Activated T-cell treated with anti-CD3 and anti-CD28 coated beads, Interleukin-2, amount 50 U/mL, for 72 hours (primary cell): ENCODE measurements at places on chromosomes 3 and 15. TPM values are rescaled to one million over a fixed set of nuclear protein-coding genes. Genes with fewer than 3 reads are reported as not detected.

Gene FOXP1
- 156 TPM for total RNA-seq

GRCh38 chr3:64489361-64490044 lies 198.3 kb downstream of the ADAMTS9 start:
- no peak overlapping the region for H3K4me3 ChIP-seq
- no peak for DNase-seq
- no peaks in the 10 kb centered on the region for H3K36me3 ChIP-seq
- peaks cover 4% of the 10 kb centered on the region for H3K4me1 ChIP-seq
- no peak overlapping the region for H3K27ac ChIP-seq

DNA sequence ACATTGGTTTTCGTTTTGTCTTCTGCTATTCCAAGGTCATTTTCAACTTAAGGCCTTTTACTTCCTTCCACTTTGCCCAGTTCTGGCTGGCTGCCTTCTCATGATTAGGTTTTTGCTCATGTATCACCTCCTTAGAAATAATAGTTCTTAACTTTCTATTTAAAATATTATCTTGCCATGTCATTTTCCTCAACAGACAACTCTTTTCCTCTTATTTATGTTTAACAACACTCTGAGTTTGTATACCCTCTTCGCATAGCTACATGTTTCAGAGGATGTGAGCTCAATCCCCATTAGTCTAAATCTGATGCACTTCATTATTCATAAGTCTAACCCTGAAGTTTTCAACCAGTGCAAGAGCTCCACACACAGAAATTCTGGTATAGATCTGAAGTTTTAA lies 299.1 kb downstream of the BCHE start:
- no peaks in the 10 kb centered on the region for H3K4me1 ChIP-seq
- no peak overlapping the region for H3K4me3 ChIP-seq
- H3K27me3 ChIP-seq: no peaks in the 10 kb centered on the region
- no peak for DNase-seq
- no peak overlapping the region for H3K27ac ChIP-seq

Gene CCR8
- 1.2 TPM for total RNA-seq

- H3K27ac ChIP-seq: no peak overlapping the region
- no peaks in the 10 kb centered on the region for H3K36me3 ChIP-seq
- H3K4me3 ChIP-seq: no peak overlapping the region
- no peak for DNase-seq
Observed at GRCh38 chr15:31306426-31307269, 20.0 kb upstream of the KLF13 start.

Gene PODXL2
- total RNA-seq: 0.14 TPM

GRCh38 chr3:12187448-12188327 lies 29.0 kb upstream of the TIMP4 start:
- no peaks in the 10 kb centered on the region for H3K36me3 ChIP-seq
- peaks cover 6% of the 10 kb centered on the region for H3K27me3 ChIP-seq
- H3K4me1 ChIP-seq: peaks cover 78% of the 10 kb centered on the region

Gene CD200R1L
- not detected for total RNA-seq

Gene SPATA12
- not detected for total RNA-seq

Gene ALDH1A2
- total RNA-seq: 0.56 TPM
